Stimulated activated CD4-positive, alpha-beta T cell treated with anti-CD3 and anti-CD28 coated beads, Interleukin-4, amount 100 ng/mL, for 1 hour (primary cell): ENCODE measurements at places on chromosomes 1 and 21.
A peak's percentile ranks its signal among the peaks of the same experiment; 100 is the strongest.

- no peak for DNase-seq
Observed at GRCh38 chr1:110212169-110213142, 2.3 kb downstream of the KCNC4 start.

DNA sequence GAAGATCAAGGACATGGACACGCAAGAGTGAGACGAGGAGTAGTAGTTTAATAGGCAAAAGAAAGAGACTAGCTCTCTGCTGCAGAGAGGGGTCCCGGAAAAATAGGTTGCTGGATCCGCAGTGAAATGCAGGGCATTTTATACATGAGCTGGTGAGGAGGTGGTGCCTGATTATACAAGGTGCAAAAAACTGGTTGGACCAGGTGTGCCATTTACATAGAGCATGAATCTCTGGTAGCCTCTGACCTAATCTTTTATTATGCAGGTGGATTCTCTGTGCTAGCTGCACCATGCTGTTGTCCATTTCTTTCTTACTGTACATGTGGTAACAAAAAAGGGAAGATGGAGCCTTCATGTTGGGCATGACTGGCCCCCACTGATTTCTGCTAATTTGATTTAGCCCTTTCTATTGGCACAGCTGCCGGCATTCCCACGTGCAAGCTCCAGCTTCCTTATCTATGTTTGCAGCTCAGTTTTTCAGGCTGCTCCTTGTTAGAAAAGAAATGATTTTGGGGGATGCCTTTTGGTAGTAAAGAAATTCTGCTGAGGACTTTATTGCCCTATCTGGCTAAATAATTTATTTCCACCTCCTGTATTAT lies 548.1 kb downstream of the BRINP3 start:
- DNase-seq, result no peak

GRCh38 chr21:45478115-45478801 lies 64.0 kb downstream of the SLC19A1 start:
- DNase-seq, result peak; percentile 79

- no peak for DNase-seq
Observed at GRCh38 chr1:158979229-158979628, 30.5 kb upstream of the IFI16 start.

DNA sequence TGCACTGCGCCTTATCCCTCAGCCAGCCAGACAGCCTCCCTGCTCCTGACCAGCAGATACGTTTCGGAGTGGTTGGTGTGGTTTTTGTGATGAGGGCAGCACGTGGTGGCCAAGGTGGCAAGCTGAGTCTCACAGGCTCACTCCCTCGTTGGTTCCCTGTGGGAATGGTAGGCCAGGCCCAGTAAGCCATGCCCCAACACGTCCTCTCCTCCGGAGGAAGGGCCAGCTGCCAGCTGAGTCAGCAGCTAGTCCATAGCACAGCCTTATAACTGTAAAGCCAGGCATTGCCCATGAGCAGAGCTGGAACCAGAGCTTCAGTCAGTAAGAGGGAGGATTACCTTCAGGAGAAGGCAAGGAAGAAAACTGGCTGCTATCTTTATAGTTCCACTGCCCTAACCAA lies 29.5 kb downstream of the SZRD1 start:
- no peak for DNase-seq

GRCh38 chr1:20731057-20731991 lies 1.2 kb downstream of the SH2D5 start:
- DNase-seq, result peak; percentile 19

- DNase-seq, result peak; percentile 30
Observed at GRCh38 chr1:201085902-201086735, 26.1 kb downstream of the CACNA1S start.

GRCh38 chr1:246067432-246068216 lies 439.5 kb downstream of the SMYD3 start:
- no peak for DNase-seq

- DNase-seq, result no peak
Observed at GRCh38 chr1:76473591-76473990, 393.7 kb upstream of the ST6GALNAC5 start.

DNA sequence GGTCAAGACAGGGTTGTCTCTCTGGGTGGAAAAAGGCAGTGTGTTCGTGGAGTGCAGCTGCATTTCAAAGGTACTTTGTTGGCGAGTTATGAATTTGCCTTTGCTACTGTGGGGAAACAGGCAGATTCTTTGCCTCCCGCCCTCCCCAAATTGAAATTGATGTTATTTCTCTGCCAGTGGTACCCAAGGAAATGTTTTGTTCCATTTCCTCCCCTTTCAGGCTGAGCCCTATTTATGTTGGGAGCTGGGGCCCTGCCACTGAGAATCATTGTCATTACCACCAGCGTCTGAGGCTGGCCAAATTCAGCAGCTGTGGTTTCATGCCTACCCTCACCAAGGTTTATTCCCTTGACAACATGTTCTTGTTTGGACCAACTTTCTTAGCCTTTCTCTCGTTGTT lies 48.5 kb upstream of the OLIG2 start:
- no peak for DNase-seq

GRCh38 chr21:35853321-35854239 lies 206.7 kb downstream of the SETD4 start:
- DNase-seq, result no peak

- no peak for DNase-seq
Observed at GRCh38 chr1:85303440-85304162, 27.2 kb upstream of the BCL10 start.

DNA sequence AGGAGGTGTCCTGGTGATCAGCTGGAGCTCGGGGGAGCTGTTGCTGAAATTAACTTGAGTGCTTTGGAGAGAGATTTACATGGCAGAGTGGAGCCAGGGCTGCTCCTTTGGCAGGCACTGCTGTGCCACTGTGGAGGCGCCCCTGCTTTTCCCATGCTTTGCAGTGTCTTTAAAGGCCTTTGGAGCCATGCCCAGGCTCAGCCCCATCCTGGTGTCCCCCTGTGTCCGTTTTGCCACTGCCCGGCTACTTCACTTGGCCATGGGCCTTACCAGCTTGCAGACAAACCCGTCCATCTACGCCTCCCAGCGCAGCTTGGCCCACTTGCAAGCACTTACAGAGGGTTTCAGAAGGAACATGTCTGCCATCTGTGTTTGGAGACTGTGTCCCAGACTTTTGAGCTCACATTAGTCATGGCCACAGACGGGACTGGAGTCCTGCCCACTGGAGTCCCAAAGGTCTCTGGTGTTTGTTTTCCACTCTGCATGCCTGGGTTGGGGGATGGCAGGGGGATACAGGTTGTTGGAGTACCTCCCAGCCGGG lies 18.2 kb upstream of the LAMTOR5 start:
- DNase-seq, result no peak

GRCh38 chr1:219119839-219120238 lies 53.8 kb upstream of the LYPLAL1 start:
- DNase-seq, result no peak

DNA sequence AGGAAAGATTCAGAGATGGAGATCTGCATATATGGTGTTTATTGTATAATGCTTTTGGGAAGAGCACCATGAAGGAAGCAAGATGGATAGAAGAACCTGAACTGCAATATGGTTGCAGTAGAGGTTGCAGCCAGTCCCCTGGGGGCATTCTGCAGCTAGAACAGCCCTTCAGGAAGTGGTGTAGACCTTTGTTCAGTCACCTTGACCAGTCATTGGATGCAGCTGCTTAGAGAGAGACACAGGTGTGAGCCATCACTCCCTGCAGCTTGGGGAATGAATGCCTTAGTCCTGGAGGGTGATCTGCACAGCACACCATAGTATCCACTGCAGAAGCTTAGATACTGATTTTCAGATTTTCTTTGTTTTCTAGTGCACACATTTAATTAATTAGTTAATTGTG lies 42.3 kb downstream of the NEK7 start:
- DNase-seq, result no peak

- peak; percentile 26 for DNase-seq
Observed at GRCh38 chr21:33362044-33362555, 37.3 kb downstream of the IFNAR1 start.

DNA sequence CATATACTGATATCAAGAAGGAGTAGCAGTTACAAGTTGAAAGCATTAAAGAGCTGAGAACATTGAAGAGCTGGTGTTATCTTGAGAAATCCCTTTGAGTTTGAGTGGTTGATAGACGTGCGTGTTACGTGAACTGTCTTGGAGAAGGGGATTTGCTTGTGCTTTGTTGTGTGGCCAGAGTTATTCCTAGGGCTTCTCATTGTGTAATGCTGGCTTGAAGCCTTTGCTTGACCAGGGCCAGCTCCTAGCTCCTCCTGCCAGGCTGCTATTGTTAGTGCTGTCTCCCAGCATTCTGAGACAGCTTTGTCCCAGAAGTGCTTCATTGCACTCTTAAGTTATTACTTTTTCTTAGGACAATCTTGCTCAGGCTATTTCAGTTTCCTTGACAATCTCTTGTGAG lies 116.2 kb upstream of the KCNK2 start:
- no peak for DNase-seq

- DNase-seq, result no peak
Observed at GRCh38 chr21:30153697-30154340, 12.8 kb downstream of the CLDN17 start.

GRCh38 chr1:211761400-211761799 lies 69.2 kb downstream of the LPGAT1 start:
- DNase-seq, result no peak

- DNase-seq, result no peak
Observed at GRCh38 chr1:39272798-39273469, 68.4 kb downstream of the MACF1 start.

GRCh38 chr1:47705517-47706130 lies 267.8 kb downstream of the FOXD2 start:
- DNase-seq, result no peak

GRCh38 chr1:30693822-30694221 lies 29.6 kb downstream of the MATN1 start:
- DNase-seq, result no peak

DNA sequence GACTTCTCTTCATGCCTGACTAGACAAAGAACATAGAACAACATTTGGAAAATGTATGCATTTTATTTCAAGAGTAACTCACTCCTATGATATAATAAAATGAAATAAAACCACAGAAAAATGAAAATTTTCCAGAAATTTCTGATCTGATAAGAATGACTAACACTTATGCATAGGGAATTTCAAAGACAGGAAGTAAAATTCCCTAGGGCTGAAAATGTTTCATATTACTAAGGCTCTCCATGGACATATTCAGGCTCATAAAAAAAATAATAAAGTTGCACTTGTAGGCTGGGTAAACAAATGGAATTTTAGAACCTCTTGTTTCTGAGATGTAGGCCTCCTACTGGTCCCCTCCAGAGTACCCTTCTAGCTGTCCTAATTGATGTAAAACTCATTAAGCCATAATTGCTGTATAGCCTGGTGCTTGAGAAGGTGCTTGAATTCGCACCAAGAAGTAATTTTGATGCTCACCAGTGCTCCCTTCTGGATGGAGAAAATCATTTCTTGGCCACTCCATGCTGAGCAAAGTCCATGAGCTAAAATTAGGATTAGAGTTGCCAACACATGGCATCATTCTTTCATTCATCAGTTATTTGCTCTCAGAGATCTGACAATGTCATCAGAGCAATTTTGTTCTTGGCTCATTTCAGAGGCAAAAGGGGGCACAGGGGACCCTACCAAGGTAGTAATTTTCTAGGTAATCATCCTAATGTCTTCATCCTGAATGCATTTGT lies 641.0 kb upstream of the CAMK1G start:
- no peak for DNase-seq

DNA sequence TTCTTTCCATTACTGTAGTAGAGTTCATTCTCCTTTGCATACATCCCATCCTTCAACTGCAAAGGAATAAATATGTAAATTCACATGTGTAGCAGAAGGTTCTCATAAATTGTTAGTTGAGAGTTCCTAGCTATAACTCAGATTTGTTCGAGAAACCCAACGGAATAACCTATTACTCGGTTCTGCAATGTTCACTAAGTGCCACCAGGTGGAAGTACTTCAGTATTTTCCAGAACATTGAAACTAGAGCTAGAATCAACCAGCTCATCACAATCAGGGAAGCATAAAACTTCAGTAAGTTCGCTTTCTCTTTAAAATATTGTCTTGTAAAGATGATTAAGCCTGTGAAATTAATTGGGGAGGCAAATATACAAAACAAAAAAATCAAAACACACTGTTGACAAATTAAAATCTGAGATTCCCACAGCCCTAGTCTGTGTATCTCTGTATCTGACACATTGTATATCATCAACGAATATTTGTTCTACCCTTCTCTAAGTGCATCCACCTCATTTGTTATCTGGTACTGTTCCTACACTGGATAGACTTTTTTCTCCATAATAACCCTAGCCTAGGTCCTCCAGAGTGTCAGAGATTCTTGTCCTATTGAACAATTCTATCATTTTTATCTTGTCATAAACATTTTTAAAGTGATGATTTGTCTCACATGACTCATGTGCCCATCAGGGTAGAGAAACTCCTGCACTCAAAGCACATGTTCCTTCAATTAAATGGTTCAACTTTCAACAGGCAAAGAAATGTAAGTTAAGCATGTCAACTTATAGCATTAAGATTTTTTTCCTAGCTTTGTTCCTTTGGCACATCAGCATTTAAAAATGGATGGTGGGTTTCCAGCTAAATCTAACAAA lies 31.9 kb downstream of the MROH9 start:
- no peak for DNase-seq

DNA sequence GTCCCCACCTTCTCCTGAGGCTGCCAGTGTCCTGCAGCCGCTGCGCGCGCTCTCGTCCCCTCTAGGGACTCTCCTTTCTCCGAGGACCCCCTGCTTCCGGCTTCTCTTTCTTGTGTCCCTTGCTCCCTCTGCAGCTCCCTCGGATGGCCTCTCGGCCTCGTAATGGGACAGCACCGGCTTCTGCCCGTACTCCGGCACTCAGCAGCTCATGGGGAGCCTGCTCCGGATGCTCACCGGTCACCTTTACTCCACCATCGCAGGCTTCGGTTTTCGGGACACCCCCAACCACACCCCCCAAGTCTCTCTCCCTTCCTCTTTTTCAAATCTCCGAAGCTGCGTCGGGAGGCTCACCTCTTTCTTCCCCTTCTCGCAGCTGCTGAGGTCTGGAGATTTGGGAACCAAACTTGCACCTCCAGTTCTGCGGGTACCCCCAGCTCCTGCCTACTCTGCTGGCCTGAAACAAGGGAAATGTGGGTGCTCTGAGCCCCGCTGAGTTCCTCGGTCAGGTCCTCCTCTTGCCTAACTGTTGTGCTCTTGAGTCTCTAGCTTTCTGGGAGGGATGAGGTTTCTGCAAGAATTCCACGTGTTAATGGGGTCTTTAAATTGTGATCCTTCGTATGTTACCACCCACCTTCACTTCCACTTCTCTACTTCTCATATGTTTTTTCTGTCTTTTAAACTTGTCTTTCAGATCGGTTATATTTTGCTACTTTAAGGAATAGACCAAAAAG lies 930 bp downstream of the CDC14A start:
- DNase-seq, result no peak
